ENCODE measurements at places on chromosomes 1 and 21.

DNA sequence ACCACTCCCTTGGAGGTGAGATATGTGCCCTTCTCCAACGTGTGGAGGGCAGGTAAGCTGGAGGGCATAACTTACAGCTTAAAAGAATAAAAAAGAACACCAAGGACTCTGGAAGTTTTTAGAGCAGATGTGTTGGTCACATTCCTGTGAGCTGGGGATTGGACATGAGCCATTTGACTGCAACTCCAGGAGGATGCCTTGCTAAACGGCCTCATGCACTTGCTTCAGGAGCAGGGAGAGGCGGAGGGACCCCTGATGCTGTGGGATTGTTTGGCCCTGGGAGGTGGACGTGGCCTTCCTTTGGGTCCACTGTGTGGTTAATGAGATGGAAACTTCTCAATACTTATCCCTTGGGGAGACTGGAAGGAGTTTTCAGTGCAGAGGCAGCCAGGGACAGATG, 185.6 kb downstream of the RHOU start:
- no peak for DNase-seq

- DNase-seq = no peak
These were observed 8.0 kb upstream of the SIM2 start for GRCh38 chr21:36690628-36691554.

- DNase-seq = no peak
These were observed 486 bp upstream of the KCNA3 start for GRCh38 chr1:110675060-110675791.

DNA sequence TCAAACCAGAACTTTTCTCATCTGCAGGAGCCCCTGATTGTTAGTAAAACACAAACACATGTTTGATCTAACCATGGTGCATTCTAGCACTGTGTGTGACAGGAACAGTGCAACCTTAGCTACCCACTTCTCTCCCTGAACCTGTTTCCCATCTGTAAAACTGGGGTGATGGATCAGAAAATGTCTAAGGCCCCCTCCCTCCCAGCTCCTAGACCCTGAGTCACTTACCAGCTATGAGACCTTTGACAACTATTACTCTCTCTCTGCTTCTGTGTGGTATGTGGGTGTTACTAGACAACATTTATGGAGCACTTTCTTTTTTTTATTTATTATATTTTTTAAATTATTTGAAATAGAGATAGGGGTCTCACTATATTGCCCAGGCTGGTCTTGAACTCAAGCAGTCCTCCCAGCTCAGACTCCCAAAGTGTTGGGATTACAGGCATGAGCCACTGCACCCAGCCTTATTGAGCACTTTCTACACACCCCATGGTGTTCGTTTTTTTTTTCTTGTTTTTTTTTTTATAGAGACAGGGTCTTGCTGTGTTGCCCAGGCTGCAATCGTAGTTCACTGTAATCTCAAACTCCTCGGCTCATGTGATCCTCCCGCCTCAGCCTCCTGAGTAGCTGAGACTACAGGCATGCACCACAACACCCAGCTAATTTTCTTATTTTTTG, 2.6 kb downstream of the INPP5B start:
- no peak for DNase-seq
